Activated gamma-delta T cell treated with Interleukin-2 at 50 U/mL for 16 hours (primary cell): ENCODE measurements at places on chromosomes 3 and 15.

GRCh38 chr3:44478055-44478468, 592 bp upstream of the ZNF445 start:
- DNase-seq: no peak

- peak; percentile 8 for DNase-seq
These were observed 103.0 kb upstream of the ARHGEF26 start for GRCh38 chr3:154018100-154018696.

- DNase-seq: no peak
These were observed 28.0 kb downstream of the CCDC33 start for GRCh38 chr15:74264081-74264501.

DNA sequence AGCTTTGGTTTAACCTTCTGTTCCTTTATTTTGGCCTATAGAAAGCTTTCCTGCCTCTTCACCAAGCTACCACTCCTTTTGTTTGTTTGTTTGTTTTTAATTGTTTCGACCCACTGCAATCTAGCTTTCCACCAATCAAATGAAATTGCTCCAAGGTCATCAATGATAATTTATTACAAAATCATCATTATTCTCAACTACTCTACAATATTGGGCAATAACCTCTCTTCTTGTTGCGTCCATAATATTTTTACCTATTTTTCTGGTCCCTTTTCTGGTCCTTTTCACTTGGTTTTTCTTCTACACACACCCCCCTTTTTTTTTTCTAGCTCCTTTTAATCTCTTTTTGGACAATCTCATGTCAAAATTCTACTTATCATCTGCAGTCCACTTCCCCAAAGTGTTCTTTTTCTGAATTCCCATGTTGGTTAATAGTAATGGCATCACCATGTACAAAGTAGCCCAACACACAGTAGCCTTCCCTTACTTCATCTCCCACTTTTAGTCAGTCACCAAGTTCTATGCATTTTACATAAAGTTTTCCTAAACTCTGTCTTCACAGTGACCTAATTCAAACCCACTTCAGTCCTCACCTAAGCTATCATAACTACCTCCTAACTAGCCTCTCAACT, 11.0 kb upstream of the ANKRD28 start:
- DNase-seq: no peak

DNA sequence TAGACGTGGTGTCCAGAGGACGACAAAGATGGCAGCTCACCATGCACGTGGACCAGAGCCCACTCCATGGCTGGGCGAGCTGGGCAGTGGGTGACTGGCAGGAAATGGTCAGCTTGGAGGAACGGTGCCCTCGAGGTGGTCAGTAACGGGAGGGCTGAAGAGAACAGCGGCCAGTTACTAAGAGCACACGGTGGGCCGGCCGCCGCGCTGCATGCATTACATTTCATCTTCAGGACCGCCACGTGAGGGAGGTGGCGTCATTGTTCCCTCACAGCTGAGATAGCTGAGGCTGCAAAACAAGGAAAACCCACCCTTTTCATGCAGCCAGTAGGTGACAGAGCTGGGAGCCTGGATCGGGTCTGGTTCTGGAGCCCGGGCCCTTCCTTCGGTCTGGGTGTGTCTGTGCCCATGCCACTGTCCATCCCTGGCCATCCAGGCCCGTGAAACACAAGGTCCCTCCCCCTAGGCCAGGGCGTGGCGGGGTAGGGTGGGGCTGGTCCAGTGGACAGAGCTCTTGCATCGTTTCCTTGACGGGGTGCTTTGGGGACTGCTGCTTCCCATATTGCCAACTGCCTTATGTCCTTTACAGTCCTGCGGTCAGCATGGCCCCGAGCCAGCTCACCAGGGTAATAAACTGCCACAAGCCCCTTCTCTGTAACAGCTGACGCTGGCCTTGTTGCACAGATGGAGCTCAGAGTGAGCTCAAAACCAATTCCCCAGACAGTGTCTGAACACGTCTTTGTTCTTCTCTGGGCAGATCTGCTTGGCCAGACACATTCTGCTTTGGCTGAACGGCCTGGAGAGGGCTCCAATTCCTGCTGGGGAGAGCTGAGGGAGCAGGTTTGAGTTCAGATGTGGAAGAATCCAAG, 51.8 kb downstream of the RGMA start:
- no peak for DNase-seq

DNA sequence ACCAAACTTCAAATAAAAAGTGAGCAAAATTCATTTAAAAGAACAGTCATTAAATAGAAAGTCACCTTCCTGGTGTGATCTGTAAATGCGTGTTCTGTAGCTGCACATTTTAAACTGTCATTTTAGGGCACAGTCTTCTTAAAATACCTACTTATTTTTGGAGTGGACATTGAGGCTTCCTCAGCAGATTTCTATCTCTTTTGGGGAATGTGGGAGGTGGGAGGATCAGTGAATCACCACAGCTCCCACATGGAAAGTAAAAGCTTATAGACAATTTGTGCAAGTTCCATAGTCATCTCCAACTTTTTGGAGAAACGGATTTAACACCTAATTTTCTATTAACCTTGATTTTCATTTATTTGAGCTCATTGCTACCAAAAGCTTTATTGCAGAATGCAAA, 21.0 kb upstream of the MOBP start:
- DNase-seq: no peak

- no peak for DNase-seq
These were observed 16.3 kb downstream of the CCDC13 start for GRCh38 chr3:42756681-42757213.

- peak; percentile 16 for DNase-seq
These were observed 1.4 kb downstream of the MORF4L1 start for GRCh38 chr15:78873793-78874765.

DNA sequence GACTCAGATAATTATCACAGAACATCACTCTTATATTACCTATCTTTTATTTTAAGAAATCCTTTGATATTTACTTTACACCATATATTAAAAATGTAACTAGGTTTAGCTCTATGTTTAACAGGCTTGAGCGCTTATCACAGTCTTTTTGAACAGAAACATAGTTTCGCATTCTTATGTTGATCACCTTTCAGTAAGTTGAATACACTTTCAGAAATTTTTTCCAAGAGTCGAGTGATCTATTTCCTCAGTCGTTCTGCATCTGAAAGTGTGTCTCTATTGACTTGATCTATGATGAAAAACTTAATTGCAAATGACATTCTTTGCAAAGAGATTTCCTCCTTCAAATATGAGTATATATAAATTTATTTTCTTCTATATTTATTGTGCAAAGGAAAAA, 516.6 kb upstream of the KCNMB2 start:
- no peak for DNase-seq

GRCh38 chr15:66824424-66824823, 122.4 kb downstream of the SMAD6 start:
- DNase-seq: no peak

- peak; percentile 36 for DNase-seq
These were observed 95.4 kb downstream of the HCN4 start for GRCh38 chr15:73273181-73274002.

DNA sequence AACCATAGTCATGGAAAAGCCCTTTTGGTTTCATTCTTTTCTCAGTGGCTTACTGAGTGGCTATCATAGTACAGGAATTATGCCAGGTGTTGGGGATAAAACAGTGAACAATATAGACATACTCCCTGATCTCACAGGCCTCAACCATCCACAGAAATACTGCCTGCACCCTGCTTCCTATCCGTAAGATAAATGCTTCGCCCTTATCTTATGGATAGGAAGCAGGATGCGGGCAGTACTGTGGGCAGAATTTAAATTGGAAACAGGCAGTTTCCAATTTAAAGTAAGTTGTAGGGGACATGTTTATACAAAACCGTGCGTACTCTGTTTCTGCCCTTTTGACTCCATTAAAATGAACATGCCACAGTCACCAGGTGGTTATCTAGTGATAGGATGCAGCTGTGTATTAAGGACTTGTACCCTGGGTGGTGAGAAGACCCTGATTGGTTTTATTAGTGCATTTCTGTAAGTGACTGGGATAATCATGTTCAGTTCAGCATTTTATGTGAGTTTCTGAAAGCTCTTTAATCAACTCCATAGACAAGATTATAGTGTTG, 141.8 kb upstream of the BHLHE40 start:
- DNase-seq: no peak

GRCh38 chr3:45207446-45207845, 18.6 kb downstream of the TMEM158 start:
- no peak for DNase-seq

DNA sequence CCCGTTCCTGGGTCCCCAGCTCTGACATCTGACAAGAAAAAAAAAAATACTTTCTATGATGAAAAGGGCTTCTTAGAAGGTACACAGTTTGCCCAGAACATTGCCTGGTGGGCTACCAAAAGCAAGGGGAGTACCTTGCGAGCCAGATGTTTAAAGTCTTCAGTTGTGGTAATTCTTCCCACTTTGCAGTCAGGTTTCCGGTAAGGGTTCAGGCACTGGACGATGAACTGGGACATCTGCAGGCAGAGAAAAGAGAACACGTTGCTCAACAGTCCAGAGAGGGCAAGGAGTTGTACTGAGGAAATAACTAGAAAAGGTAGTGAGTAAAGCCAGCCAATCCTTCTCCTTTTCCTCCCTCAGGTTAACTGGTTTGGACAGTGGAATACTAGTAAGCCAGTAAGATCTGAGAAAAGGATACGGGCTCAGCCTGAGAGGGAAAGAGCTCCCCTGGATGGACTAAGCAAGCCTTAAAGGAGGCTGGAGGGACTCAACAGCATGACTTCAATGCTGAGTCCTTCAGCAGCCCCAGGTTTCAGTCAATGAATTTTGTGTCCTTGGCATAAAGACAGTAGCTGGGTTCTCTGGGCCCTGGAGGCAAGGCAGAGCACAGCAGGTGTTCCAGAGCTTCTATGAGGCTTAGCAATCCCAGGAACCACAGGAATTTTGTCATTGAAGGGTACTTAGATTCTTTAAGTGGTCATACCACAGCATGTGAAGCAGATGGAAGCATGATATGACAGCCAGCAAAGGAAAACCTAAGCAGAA, 38.2 kb downstream of the NBEAL2 start:
- DNase-seq: no peak

GRCh38 chr3:99317201-99317600, 321.2 kb upstream of the COL8A1 start:
- DNase-seq: no peak

GRCh38 chr3:122307094-122307687, 17.9 kb upstream of the CSTA start:
- no peak for DNase-seq

GRCh38 chr3:36814066-36814717, 49.8 kb upstream of the DCLK3 start:
- no peak for DNase-seq

GRCh38 chr3:189288348-189289235, 116.8 kb downstream of the TPRG1 start:
- no peak for DNase-seq
